ENCODE measurements at places on chromosomes 2 and 18. TPM values are rescaled to one million over a fixed set of nuclear protein-coding genes. Genes with fewer than 3 reads are reported as not detected.

The CFC1B gene
- not detected for total RNA-seq

The GALNT1 gene
- total RNA-seq: 172 TPM

The NEU2 gene
- not detected for total RNA-seq

- no peak for DNase-seq
These were observed 206.6 kb downstream of the ZNF385B start for GRCh38 chr2:179654806-179655205.

- DNase-seq: no peak
These were observed 174.3 kb downstream of the ERBB4 start for GRCh38 chr2:212364112-212364985.

GRCh38 chr2:39786761-39787522, 7.9 kb upstream of the THUMPD2 start:
- DNase-seq: no peak
